OCI-M1 (cell line): ENCODE measurements at places on chromosomes 5 and 9.

- DNase-seq = no peak
These were observed 41.6 kb upstream of the MROH2B start for GRCh38 chr5:41112486-41113455.

DNA sequence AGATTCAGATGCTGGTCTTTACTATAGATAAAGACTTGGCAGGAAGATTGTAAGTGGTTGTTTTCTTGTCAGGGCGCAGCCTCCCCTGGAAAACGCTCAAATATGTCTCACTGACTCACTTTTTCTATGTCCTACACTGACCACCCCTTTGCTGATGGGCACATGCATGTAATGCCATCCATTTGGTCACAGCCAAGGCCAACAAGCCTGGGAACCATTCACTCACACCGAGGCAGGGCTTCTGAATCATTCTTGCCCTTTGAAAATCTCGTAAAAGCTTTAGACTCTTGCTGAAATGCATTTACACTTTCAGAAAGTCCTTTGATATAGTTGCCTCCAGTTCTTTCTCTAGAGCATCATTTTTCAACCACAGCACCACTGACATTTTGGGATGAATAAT lies 249.4 kb downstream of the ACTL7B start:
- no peak for DNase-seq

GRCh38 chr5:39409033-39409432 lies 15.7 kb downstream of the DAB2 start:
- no peak for DNase-seq

DNA sequence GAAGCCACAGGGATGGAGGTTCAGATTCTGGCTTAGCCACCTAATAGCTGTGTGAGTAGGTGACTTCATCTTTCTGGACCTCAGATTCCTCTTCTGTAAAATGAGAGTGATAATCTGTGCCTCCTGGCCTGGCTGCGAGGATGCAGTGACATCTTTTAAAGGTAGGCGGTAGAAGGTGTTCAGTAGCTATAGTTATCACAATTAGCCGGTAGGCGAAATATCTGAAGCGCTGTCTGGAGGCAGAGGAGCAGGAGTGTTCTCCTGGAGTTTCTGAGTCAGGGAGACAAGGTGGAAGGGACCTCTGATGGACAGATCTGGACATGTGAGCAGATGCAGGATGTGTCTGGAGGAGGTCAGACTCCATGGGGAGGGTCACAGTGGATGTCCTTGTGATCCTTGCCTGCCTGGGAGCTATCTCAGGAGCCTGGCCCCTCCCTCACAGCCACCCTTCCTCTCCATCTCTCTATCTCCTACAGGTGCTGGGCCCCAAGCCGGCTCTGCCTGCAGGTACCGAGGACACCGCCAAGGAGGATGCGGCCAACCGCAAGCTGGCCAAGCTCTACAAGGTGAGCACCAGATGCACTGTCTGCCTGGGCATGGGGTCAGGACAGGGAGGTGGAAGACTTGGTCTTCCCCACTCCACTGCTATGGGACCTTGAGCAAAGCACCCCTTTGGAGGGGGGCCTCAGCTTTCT lies 45.6 kb downstream of the GSN start:
- DNase-seq = no peak

- no peak for DNase-seq
These were observed 24.7 kb downstream of the SLC6A3 start for GRCh38 chr5:1420211-1421195.

DNA sequence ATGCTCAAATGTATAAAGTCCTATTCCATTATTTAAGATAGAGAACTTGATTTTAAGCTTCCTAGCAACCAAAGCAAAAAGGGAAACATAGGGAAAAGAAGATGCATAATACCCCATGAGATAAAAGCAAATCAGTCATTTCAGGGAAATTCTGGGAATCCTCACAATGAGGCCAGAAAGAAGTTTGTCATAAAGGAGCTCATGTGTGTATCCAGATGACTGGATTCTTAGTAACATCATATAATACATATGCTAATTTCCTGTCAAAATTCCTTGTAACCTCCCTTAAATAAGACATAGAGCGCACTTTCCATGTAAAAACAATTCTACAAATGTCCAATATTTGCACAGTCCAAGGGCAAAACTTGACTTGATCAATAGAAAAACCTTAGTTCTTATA lies 411.0 kb upstream of the WWC1 start:
- DNase-seq = no peak

DNA sequence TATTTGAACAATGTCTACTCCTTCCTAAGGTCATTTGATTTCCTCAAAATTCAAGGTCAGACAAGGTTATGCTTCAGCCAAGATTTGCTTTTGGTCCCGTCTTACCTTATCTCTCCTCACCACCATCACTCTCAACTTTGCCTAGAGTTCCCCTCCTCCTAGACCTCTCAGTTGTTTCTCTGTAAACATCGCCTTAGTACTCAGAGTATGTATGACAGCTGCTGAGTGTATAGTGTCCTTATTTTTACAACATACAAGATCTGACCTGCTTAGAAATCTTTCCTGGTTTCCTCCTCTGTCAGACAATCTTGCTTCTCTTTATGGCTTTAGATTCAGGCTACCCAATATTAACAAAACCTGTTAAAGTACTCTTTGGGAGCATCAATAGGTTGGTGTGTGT lies 50.0 kb upstream of the C6 start:
- no peak for DNase-seq

- no peak for DNase-seq
These were observed 111.1 kb downstream of the TLR4 start for GRCh38 chr9:117815315-117815714.

- DNase-seq = no peak
These were observed 346.9 kb downstream of the RAB3C start for GRCh38 chr5:58929726-58930125.

- DNase-seq = no peak
These were observed 803.1 kb upstream of the COX7C start for GRCh38 chr5:85814596-85814995.

DNA sequence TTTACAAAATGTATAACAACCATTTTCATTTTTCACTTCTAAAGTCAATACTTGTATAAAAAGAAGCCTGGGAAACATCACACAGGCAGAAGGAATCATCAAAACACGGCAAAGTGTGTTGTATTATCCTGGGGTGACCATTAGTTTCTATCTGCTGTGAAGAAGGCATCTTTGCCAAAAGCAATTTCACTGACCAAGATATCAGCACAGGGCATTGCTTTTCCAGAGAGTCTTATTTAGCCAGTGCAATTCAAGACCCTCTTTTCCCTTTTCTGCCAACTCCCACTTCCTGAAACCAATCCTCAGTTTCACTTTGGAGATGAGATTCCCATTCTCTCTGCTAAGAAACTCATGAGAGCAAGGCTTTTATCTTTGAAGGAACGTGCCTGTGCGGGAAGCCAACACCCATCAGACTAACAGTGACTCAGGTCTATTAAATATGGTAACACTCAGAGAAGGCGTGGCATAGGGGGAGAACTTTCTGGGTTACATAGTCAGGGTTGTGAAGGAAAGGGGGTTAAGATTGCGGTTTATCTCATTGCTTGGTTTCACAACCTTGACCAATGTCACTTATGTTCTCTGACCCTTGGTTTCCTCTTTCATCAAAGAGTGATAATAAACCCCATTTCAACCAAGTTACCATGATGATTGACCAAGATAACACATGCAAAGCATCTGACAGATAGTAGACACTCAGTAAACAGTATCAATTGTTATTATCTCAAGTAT lies 666.9 kb upstream of the KLF4 start:
- DNase-seq = peak; percentile 65

GRCh38 chr5:143624465-143624864 lies 187.5 kb upstream of the HMHB1 start:
- no peak for DNase-seq

DNA sequence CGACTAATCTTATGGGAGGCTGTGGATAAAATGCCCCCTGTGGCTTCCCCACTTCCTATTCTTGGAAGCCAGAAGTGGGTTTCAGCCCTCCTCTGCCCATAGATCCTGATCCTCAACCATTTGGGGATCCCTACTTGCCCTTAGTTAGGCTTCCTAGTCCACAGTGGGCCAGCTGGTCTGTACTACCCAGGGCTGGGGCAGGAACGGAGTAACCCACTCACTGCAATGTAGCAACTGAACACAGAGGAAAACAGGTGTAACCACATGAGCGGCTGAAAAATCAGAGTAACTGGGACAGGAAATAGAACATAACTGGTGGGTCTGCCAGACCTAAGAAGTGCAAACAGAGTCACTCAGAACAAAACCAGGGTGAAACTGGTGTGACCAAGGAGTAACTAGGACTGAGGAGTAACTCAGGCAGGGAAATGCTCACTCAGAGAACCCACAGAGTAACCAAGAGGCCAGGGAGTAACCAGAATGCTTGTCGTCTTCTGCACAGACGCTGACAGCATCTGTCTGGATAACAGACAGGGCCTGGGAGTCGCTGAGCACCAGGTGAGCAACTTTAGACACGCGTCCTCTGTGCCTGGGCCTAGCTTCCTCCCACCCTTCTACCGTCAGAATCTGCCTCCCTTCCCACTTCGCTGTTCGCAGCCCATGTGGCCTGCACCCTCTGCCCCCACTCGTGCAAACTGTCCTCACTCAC lies 1.0 kb downstream of the AQP3 start:
- peak; percentile 89 for DNase-seq

DNA sequence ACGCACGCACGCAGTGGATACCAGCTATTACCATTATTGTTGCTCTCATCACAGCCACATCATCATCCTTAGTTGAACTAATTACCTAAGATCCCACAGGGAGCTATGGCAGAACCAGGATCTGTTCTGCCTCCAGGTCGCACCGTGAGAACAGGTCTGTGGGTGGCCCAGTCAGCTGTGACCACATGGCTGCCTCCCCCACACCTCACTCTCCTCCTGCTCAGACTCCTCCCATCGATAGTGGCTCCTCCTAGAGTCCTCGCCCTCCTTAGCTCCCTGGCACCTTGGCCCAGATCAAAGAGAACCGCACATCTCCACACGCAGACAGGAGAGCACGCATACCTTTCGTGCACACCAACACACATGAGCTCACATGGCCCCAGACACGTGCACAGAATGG lies 32.4 kb upstream of the RPL26L1 start:
- DNase-seq = no peak

GRCh38 chr9:22446589-22446949 lies at the start of gene DMRTA1:
TSS of gene DMRTA1 (plus strand) at chr9:22446824. CDS start at chr9:22447066, 242 bp downstream.
- DNase-seq = peak; percentile 81

DNA sequence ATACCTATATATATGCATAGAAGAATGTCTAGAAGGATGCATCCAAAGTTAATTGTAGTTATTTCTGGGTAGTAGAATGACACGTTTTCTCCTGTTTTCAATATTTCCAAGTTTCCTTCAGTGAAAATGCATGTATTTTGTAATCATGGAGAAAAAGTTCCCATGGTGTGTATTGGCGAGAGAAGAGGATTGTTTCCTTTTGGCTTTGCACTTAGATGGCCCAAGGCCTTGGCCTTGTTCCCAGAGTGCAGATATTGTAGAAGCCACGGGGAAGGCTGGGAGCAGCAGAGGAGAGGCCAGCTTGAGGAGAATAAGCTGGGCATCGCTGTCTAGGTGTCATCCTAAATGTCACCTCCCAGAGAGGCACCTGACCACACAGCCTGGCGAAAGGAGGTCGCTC lies 44.0 kb downstream of the IRF1 start:
- DNase-seq = no peak

GRCh38 chr5:77863181-77863580 lies 87.0 kb upstream of the TBCA start:
- DNase-seq = no peak

- DNase-seq = peak; percentile 35
These were observed 7.0 kb upstream of the UGT3A2 start for GRCh38 chr5:36073595-36074216.

- no peak for DNase-seq
These were observed 47.0 kb downstream of the KIF24 start for GRCh38 chr9:34282096-34282495.

DNA sequence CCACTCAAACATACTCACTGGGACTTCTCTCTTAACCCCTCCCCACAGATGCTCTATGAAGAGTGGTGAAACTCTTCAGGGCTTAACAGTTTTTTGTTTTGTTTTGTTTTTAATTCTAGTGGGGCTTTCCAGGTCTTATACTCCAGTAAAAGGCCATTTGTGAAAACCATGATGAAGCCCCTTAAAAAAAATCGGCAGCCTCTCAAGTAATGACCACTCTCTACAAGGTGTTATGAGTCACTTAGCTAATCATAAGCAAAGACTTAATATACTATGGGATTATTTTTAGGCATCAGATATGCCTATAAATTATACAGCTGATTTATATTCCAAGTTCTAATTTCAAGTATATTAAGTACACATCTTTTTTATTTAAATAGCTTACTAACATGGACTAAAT lies 607.9 kb downstream of the RAB3C start:
- no peak for DNase-seq

- no peak for DNase-seq
These were observed 13.9 kb downstream of the NR2F1 start for GRCh38 chr5:93596676-93597490.

- peak; percentile 93 for DNase-seq
These were observed 6.0 kb upstream of the NIPBL start for GRCh38 chr5:36870399-36871040.

- no peak for DNase-seq
These were observed 25.9 kb upstream of the LURAP1L start for GRCh38 chr9:12748954-12749353.

DNA sequence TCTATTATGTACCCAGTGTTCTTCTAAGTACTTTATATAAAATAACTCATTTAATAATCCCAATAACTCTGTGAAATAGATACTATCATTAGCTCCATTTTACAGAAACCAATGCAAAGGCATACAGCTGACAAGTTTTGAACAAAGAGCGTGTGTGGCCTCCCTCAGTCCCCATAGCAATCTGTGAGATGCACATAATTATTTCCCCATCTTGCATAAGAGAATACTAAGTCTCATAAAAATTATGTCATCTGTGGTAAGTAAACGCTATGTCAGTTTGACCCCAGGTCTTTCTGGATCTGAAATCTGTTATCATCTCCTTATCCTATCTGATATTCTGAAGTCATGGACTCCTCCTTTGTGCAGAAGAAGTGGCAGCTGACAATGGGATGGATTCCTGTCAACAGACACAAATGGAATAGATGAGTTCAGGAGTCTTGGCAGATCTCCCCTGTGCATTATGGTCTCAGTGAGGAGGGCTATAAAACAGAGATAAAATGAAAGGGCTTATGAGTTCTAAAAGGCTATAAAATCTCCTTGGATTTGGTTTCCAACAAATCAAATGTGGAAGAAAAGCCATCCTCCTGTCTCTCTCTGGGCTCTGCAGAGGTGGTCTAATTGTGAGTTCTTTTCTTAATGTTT lies 162.5 kb upstream of the TLE4 start:
- no peak for DNase-seq
